LHCN-M2 (cell line): ENCODE measurements at places on chromosomes 3 and 15. TPM values are rescaled to one million over a fixed set of nuclear protein-coding genes. Genes with fewer than 3 reads are reported as not detected.

DNA sequence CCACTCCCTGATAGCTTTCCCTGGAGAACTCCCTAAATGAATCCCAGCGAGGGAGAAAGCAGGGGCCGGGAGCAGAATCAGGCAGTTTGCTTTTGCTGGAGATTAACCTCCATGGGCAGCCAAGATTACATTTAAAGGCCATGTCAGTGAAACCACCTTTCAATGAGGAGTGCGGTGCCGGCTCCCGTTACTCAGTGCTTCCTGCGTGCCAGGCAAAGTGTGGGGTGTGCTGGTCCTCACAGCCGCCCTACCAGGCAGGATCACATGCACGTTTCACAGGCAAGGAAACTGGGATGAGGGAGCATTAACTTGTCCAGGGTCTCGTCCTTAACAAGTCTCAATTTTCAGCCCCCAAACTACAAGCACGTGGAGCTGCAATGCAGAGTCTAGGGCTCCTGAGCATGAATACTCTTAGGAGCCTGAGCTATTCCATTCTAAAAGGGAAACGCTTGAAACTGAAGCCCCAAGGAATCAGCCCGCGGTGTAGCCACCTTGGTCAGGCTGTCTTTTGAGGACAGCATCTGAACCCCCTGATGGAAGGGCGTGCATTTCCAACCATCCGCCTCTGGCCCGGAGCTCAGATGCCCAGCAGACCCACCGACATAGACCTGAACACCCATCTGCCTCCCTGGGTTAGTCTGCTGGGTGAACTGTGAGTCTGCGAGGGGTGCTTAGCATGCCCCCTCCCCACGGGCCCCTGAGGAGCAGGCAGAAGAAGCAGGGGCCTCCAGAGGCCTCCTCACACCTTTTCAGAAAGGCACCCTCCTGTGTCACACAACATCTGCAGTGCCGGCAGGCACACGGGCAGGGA is 5.6 kb downstream of the IGDCC3 start:
- no peak for DNase-seq

DNA sequence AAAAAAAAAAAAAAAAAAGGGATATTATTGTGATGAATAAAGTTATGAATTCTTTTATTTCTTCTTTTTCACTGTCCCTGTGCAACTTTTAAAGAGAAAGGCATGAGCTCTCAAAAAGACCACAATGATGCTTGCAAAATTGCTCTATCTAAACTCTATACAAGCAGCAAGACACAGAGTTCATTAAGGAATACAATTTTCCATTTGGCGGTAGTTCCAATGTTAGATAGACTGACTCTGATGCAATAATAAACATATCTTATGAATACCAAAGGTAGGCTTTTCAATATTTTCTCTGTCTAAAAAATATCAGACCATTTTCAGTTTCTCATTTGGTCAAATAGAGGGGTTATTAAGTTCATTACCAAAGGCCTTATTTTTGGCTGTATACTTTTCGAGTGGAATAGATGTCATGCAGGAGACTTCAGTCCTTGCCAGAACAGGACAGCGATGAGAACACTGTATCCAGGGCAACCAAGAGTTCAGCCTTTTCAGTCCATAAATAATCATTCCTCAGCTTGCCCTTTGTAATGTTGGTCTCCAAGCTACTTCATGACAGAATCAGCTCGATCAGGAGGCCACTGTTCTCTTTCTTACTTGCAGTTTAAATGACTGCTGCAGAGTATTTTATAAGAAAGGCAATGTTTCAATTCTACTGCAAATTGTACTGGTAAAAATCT is 162.9 kb upstream of the FAM3D start:
- no peak for DNase-seq

DNA sequence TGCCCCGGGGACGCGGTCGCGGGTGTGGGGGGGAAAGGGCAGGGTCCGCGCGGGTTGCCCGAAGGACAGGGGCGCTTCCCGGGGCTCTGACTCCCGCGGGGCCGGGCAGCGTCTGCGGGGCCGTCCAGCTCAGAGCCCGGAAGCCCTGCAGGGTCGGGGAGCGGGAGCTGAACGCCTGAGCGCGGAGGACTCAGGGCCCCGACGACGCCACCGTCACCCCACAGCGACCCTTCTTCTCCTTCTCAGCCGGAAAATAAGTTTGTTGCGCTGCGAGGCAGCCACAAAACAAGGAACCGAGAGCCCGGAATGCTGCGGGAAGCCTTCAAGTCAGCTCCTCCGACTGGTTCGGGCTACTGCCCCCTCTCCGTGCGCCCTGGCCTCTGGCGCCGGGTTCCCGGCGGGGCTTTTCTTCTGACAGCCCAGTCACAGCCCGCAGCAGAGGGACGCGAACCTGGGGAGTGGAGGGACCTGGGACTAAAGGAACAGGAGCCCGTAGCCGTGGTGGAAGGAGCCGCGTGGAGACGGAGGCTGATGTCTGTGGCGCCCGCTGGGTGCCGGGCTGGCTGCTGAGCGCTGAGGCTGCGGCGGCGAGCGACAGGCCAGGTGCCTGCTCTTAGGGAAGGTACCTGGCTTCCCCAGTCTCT is 484 bp downstream of the CNTN4 start:
- DNase-seq: no peak

DNA sequence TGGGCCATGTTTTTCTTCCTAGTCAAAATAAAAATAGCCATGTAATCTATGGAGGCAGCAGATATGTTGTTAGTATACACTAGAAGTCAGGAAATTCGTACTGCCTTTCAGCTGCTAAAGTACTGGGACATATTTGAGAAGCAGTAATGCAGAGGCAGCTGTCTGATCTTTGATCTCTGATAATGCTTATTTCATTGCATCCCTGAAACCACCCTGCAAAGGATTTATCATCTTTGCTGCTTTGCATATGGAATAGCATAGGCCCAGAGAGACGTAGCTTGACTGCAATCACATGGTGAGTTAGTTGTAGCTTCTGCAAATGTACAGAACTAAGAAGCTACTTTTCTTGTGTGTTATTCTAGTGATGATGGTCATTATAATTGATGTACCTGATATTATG is 52.4 kb downstream of the RBM6 start:
- DNase-seq: no peak

DNA sequence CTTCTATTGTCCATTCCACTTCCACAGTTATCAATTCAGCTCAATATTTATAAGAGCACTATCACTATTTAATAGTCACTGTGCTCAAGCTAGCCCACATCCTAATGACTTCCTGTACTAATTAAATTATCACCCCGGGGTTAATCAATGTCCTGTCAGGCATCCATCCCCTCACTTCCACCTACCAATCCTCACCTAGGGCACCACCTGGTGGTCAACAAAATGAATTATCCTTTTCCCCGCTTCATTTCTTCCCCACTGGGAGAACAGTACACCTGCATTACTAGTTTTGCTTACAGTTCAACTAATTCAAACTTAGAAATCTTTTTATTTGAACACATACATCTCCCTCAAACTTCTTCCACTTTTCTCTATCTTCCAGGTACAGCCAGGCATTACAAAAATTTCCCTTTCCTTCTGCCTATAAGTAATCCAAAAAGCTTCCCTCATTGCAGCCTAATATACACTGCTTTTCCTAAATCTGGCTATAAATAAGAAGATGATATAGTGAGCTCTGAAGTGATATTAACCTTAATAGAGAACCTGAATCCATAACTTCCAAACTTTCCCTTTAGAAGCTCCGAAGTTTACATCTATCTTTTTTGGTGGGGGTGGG is 68.5 kb downstream of the TMCC1 start:
- peak; percentile 34 for DNase-seq

DNA sequence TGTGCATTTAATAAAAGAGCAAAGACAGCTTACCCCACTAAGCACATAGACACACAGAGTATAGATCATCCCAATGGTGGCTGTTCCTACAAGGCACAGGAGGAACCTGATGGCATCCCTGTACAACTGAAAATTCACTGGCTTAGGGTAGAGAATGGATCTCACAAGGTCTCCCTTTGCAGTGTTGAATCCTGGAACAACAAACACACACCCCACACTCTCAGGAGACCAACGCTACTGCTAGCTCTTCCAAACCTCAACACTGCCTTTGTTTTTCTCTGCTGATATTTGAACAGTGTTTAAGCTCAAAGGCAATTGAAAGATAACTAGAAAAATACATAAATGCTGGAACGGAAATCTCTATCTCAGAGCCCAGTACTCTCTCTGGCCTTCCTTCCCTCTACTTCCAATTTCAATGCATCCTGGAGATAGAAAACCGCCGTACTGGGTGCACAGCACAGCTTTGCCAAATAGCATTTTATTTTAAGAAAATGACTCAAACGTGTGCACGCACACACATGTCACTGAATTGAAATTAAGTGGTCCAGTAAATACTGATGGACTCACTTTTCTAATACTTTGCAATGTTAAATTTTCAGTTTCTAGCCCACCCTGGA is 87.5 kb upstream of the ATP13A5 start:
- DNase-seq: no peak

GRCh38 chr3:17183951-17184550 is 299.3 kb downstream of the PLCL2 start:
- DNase-seq: peak; percentile 62

DNA sequence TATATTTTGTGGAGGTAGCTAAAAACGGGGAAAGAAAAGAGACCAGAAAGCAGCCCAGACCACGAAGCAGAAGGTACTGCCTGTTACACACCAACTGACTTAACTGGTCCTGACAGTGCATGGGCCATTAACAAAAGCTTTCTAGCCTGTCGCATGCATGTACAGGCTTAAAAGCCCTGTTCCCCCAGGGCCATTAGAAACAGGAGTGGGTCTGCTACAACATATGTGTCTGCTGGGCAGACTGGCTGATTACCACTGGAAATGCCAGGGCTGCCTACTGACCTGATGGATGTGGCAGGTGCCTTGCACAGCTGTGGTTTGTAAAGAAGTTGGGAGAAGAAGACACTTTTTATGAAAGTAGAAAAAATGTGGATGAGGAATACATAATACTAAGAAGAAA is 137.4 kb downstream of the GAP43 start:
- peak; percentile 26 for DNase-seq

GRCh38 chr15:88799341-88799740 is 3.9 kb upstream of the ACAN start:
- no peak for DNase-seq

- no peak for DNase-seq
Measured at GRCh38 chr15:92467245-92467644, 73.6 kb downstream of the ST8SIA2 start.

- DNase-seq: no peak
Measured at GRCh38 chr15:59394166-59394661, 21.5 kb upstream of the MYO1E start.

DNA sequence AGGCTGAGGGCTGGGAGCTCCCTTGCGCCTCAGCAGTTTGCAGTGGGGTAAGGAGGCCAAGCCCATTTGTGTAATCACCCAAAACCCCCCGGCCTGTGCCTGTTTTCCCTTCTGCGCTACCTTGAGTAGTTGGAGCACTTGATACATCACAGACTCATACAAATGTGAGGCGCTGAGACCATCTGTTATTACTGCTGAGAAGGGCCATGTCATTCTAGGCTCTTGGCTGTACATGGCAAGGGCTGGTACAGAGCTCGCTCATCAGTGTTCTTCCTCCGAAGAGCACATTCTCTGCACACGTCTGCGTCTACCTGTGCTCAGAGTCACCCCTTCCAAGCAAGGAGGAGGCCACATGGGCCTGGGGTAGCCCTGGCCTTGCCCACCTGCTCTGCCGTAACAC is 9.3 kb downstream of the PLA2G4B start:
- DNase-seq: no peak

DNA sequence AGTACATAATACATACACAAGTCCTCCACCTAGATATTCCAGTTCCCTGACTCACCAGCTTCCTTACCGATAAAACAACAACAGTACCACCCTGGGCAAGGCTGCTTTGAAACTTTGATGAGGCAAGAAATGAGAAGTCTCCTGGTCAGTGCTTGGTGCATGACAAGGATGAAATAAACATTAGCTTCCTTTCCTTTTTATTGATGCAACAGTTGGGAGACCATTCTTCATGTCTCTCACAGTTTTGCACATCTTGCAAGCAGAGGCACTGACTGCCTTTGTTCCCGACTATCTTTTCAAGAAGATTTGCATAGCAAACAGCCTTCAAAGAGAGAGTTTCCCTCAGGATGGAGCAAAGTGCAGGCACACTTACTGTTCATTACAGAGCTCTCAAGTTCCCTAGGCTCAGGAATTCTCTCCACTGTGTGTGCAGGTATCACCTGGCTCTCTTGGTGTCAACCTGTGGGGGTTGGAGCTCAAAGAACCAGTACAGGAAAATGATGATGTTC is 65.2 kb downstream of the MYLK start:
- peak; percentile 71 for DNase-seq

- no peak for DNase-seq
Measured at GRCh38 chr3:77348244-77348855, 308.5 kb downstream of the ROBO2 start.

GRCh38 chr15:31517711-31518110 is 191.1 kb downstream of the KLF13 start:
- DNase-seq: no peak

DNA sequence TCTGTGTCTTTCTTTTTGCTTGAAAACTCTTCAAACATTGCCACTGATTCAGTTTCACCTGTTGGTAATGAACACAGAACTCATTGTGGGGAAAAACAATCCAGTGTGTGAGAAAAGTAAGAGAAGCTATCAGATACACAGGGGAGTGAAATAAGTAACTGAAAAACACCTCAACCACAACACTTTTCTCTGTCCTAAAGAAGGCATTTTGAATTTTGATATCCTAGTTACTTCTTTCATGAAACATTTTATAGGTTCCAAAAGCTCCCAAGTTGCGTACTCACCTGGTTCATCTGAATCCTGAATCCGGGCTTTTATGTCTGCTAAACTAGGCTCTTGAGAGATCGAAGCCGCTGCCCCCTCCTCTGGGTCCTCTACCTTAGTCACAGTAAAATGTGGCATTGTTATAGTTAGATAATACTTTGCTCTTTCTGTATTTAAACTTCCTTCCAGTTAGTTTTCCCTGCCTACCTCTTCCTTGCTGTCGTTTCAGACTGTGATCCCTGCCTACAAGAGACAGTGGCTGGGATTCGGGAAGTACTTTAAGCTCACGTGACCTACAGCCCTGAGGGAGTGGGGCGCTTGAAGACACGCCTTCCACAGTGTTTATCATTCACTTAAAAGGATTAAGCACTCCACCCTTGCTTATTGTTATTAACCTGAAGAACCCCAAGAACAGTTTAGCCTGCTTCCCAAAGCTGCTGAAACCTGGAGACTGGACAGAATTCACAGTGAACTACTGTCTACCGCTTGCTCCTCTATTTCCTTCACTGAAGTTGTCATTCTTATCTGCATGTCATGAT is 19.1 kb downstream of the SLC12A6 start:
- peak; percentile 51 for DNase-seq

The SERF2 gene
- 1,349 and 2,104 TPM in 2 replicates for total RNA-seq

The KBTBD12 gene
- total RNA-seq: not detected in 2 replicates

The CLDN18 gene
- total RNA-seq: 0.06 TPM in 1 of 2 replicates, not detected in the other

The ZNF80 gene
- 0.06 TPM in 1 of 2 replicates, not detected in the other for total RNA-seq
